ENCODE measurements at places on chromosomes 16 and 17.

DNA sequence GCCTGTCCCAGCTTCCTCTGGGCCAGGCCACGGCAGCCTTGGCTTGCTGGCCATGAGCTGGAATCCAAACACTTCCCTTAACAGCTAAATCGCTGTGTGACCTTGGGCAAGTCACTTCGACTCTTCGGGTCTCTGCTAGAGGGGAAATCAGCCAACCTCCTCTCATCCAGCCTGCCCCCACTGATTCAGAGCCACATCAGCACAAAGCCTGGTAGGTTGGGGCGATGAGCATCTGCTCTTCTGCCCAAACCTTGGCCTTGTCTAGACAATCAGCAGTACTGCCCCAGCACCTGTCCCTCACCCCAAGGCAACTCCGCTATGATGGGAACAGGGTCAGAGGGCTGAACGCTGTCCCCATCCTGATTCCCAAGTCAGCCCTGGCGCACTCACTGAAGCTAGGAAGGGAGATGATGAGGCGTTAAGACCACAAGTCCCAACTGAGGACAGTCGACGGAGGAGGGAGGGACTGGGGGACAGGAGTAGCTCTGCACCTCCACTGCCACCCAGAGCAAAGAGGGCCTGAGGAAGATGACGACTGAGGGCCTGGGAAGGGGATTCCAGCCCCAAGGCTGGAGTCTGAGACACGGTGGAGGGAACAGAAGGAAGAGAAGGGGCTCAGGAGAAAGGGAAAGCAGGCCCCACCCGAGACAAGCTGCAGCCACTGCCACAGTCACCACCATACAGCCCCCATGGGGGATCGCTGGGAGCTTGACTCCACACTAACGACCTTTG, 1.3 kb downstream of the CLUH start:
- DNase-seq = no peak

DNA sequence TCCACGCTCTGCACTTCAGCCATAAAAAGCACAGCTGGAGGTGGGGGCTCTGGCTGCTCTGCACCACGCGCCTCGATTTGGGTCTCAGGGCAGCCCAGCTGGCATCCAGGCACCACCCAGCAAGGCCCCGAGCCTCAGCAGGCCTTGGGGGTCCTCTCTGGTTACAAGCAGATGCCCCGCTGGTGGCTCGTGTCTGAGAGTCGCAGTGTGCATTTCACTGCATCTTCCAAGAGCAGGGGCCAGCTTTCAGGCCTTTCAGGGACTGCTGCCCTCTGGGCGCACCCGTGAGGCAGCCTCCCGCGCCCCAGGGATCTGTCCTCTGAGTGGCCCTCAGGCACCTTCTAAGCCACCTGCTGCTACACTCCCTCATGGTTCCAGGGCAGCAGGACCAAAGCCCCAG, 25.5 kb downstream of the NDUFAF8 start:
- no peak for DNase-seq

DNA sequence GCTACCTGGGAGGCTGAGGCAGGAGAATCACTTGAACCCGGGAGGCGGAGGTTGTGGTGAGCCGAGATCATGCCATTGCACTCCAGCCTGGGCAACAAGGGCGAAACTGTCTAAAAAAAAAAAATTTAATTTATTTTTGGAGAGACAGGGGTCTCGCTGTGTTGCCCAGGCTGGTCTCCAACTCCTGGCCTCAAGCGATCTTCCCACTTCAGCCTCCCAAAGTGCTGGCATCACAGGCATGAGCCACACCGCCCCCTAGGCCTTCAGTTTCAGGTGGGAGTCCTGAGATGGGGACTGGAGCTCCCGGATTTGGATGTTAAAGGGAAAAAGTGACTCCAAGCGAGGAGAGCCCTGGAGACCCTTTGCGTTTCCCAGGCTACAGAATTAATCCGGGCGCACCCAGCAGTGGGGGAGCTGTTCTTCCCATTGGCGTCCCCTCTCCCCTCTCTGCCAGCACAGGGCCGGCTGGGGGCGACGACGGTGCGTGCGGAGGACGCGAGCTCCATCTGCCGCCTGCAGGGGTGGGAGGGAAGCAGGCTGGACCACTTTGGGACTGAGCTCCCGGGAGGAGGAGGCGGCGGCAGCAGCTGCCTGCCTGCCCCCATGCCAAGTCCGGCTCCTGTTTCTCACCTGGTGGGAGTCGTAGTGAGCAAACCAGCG, 49.3 kb upstream of the USP7 start:
- no peak for DNase-seq

GRCh38 chr17:1033503-1033902, 36.6 kb downstream of the TIMM22 start:
- DNase-seq = no peak

GRCh38 chr16:31880322-31880979, 6.8 kb downstream of the ZNF267 start:
- DNase-seq = no peak

DNA sequence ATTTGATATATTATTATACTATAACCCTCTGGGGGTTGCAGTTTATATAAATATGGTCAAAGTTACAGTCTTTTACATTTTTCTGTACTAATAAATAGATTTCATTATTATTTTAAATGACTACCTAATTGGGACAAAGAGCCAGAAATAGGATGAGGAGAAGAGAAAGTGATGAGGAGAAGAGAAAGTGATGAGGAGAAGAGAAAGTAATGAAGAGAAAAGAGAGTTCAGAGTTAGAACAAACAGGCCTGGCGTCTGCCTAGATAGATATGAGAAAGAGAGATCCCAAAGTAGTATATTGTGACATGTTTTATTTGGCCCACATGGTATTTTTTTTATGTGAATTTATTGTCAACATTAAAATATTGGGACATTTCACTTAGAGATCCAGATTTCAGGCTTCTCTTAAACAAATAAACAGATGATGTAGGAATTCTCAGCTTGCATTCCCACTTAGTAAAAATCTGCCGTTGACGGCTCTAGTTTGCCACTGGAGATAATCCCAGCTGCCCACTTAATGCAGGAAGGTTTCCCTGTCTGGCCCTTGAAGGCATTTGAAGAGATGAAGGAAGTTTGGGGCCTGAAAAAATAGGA, 210.7 kb downstream of the STX8 start:
- DNase-seq = peak; percentile 28

DNA sequence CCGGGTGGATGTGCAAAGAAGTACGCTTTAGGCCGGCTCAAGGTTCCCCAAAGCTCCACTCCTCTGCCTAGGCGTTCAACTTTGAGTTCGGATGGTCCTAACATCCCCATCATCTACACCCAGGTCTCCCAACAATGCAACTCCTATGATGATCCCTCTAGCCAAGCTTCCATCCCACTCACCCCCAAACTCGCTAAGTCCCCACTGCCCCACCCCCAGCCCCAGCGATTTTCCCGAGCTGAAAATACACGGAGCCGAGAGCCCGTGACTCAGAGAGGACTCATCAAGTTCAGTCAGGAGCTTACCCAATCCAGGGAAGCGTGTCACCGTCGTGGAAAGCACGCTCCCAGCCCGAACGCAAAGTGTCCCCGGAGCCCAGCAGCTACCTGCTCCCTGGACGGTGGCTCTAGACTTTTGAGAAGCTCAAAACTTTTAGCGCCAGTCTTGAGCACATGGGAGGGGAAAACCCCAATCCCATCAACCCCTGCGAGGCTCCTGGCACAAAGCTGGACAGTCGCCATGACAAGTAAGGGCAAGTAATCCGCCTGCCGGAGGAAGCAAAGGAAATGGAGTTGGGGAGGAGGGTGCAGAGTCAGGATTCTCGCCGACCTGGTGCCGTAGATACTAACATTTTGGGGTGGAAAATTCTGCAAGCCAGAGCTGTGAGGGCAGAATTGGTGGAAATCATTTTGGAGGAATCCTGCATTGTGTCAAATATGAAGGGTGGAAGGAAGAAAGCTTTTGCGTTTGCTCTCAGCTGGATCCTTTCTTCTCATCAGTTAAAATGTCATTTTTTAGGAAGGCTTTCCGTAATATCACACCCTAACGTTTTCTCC, at the start of gene TP53:
Gene TP53, minus strand, starts transcription at position 419 of the 836 bp plus-strand sequence. CDS start 10,896 bp downstream, outside the sequence.
- peak; percentile 62 for DNase-seq

DNA sequence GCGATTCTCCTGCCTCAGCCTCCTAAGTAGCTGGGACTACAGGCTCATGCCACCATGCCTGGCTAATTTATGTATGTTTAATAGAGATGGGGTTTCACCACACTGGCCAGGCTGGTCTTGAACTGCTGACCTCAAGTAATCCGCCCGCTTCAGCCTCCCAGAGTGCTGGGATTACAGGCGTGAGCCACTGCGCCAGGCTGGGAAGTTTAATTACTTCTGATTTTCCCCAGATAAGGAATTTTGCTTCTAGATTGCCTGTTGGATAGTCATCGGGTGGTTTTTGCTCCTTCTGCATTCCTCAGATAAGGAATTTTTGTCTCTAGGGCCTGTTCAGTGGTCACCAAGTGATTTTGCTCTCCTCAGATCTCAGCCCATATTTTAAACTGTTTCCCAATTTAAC, 112.5 kb downstream of the MAP2K4 start:
- no peak for DNase-seq

DNA sequence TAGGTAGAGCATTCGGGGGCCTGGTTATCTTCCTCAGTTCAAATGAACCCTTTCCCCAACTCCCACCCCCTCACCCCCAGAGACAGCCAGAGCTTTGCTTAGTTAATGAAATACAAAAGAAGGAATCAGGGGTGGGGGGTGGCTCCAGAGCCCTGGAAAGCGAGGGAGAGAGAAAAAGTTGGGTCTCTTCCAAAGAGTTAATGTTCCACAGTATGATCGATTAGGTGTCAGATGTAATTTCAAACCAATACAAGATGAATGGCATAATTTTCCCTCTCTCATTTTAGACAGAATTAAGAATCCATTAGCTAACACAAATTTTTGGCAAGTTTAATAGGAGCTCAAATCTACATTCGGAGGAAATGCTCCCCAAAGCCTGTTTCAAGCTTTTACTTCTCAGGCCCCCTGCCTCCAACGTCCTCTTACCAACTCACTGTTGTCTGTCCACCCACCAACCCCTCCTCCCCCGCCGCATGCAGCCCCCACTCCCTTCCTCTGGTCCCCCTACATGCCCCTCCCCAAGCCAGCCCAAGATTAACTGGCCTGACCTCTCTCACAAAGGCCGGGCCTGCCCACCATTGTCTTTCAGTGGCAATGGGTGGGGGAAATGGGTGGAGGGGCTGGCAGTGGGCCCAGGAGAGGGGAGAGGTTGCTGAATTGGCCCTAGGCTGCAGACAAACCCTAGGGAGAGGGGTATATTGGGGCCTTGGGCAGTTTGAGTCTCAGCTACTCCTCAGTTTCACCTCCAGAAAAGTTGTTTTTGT, 28.2 kb downstream of the NEUROD2 start:
- no peak for DNase-seq

DNA sequence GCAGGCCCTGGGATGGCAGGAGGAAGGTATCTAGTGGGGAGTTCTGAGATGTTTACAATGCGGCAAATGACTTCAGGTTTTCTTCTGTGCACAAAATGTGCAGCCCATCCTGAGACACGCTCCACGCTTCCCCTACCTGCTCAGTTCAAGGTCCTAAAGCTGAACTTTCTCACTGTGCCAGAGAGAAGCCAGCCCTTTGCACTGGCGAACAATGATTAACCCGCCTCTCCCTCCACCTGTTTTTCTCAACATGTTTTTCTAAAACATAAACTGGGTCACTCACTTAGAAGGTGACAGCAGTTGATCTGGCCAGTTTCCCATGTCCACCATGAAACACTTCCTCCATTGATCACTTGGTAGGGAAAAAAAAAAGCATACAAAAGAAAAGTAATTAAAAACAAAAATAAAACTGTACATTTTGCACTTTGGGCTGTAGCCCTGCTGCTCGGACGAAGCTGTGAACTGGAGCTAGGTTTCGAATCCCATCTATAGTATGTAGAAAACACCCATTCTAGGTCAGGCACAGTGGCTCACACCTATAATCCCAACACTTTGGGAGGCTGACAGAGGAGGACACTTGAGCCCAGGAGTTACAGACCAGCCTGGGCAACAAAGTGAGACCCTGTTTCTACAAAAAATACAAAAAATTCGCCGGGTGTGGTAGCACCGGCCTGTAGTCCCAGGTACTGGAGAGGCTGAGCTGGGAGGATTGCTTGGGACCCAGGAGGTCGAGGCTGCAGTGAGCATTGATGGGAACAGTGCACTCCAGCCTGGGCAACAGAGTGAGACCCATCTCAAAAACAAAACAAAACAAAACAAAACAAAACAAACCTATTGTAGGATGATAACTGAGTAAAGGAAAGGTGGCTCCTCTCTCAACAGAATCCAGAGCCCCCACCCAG, 6.1 kb upstream of the G6PC1 start:
- DNase-seq = no peak

DNA sequence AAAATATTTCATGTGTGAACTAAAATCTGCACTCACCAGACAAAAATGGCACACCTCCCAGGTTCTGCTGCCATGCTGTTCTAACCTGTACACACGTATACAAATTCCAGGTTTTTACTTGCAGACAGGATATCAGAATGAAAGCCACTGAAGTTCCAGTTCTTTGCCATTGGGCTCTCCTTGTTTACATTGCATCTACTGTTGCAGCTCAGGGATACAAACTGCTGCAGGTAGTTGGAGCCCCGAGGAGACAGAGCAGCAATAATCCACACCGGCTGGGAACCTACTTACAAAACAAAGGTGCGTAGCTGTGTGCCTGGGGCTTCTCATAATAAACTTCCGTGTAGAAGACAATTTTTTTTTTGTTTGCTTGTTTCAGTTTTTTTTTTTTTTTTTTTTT, 59.6 kb downstream of the HAPSTR1 start:
- no peak for DNase-seq

DNA sequence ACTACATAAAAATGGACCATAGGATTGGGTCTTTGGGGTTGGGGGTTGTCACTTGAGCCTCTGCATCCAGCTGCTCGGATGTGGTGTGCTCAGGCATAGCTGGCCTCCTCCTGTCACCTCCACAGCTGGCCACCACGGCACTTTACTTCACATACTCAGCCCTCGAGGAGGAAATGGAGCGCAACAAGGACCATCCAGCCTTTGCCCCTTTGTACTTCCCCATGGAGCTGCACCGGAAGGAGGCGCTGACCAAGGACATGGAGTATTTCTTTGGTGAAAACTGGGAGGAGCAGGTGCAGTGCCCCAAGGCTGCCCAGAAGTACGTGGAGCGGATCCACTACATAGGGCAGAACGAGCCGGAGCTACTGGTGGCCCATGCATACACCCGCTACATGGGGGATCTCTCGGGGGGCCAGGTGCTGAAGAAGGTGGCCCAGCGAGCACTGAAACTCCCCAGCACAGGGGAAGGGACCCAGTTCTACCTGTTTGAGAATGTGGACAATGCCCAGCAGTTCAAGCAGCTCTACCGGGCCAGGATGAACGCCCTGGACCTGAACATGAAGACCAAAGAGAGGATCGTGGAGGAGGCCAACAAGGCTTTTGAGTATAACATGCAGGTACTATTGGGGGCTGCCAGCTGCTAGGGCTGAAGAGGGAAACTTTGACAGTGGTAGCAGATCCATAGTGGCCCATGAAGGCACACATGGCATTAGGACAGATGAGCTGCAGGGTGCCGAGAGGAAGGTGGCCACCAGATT, 30.8 kb downstream of the CDIP1 start:
- no peak for DNase-seq

- no peak for DNase-seq
Measured at GRCh38 chr16:51807551-51807950, 656.5 kb upstream of the SALL1 start.
